ENCODE measurements at places on chromosomes 12 and 14.

GRCh38 chr14:36485773-36486172 is 34.3 kb downstream of the NKX2-1 start:
- DNase-seq = no peak

GRCh38 chr14:20988717-20989470 is 886 bp upstream of the METTL17 start:
- no peak for DNase-seq

- DNase-seq = peak; percentile 41
Observed at GRCh38 chr14:101705733-101706508, 55.6 kb upstream of the PPP2R5C start.

DNA sequence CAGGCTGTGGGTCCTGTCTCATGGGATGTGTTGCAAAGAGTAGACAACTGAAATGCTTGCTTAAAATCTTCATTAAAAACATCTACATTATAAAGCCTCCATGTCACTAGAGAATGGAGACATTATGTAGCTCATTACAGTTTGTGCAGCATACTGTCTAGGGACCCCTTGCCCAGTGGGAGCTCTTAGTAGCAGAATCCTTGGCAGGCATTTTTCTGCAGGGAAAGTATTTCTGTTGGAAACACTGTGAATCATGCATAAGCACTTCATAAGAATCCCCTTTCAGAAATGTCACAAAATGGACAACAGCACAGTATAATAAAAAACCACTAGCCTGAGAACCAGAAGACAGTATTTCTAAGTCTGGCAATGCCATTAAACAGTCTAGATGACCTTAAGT is 174.3 kb downstream of the MGAT4C start:
- no peak for DNase-seq

DNA sequence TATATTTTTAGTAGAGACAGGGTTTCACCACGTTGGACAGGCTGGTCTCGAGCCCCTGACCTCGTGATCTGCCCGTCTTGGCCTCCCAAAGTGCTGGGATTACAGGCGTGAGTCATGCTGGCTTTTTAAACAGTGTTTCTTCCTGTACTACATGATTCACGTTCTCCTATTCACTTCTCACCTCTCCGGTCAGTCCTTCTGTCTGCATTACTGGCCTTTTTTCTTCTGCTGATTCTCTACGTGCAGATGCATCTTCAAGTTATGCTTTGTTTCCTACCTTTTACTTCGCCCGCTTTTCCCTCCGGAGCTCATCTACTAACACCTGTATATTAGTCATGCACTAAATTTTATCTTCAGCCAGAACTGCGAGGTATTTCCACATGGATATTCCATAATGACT is 296.2 kb upstream of the FLRT2 start:
- DNase-seq = no peak

GRCh38 chr12:115013236-115013981 is 329.4 kb upstream of the TBX3 start:
- DNase-seq = no peak

GRCh38 chr14:83196236-83196635 is 1662.6 kb upstream of the SEL1L start:
- DNase-seq = no peak

- no peak for DNase-seq
Observed at GRCh38 chr14:21668377-21668776, 5.2 kb downstream of the OR4E1 start.

- DNase-seq = no peak
Observed at GRCh38 chr14:42550310-42550709, 943.6 kb downstream of the LRFN5 start.

DNA sequence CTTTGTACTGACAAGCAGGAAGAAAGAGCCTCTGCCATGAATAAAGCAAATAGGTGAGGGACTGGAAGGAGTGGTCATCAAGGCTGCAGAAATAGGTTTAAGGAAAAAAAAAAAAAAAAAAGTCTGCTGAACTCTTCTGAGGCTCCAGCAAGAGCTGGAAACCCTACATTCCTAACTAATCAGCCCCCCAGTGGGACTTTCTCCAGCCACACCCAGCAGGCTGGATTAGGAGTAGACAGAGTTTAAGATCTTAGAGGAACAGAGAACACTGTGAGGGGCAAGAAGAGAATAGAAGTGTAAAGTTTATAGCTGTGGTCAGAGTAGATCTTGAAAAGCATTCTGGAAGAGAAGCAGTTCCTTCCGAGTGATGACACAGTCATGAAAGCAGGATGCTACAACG is 66.4 kb downstream of the ATXN2 start:
- no peak for DNase-seq

GRCh38 chr14:24695265-24696241 is 61.6 kb upstream of the GZMB start:
- no peak for DNase-seq

GRCh38 chr12:14884458-14884878 is 1.2 kb downstream of the MGP start:
- peak; percentile 72 for DNase-seq

GRCh38 chr14:31781578-31781977 is 220.4 kb downstream of the NUBPL start:
- no peak for DNase-seq

- DNase-seq = no peak
Observed at GRCh38 chr12:57009949-57010626, 3.7 kb upstream of the ZBTB39 start.

GRCh38 chr14:24813089-24813815 is 179.3 kb upstream of the GZMB start:
- no peak for DNase-seq

GRCh38 chr12:118536306-118536906 is 160.1 kb downstream of the SUDS3 start:
- DNase-seq = no peak

DNA sequence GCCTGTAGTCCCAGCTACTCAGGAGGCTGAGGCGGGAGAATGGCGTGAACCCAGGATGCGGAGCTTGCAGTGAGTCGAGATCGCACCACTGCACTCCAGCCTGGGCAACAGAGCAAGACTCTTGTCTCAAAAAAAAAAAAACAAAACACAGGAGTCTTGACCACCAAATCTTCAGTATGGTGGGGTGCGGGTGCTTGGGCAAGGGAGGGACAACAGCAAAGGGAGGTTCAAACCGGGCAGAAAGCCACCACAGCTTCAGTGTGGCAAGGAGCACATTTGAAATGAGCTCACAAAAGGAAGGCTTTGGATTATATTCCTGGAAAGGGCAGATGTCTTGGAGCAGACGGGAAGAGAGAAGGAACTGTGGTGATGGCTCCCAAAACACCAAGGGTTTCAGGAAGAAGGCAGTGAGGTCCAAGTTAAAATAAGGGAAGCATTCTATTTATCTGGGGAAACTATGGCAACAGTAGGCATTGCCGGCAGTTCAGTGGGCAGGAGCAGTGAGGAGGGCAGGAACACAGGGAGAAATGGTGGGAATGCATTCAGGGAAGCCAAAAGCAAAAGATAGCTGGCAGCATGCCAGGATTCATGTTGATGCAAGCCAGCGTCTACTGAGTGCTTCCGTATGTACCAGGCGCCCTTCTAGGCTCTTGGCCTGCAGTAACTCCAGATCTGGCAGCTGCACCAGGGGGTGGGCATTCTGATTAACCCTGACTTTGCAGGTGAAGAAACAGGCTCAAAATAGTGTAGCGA is 51.0 kb upstream of the SRSF5 start:
- no peak for DNase-seq

- DNase-seq = no peak
Observed at GRCh38 chr12:49432616-49433015, 65.4 kb downstream of the SPATS2 start.

DNA sequence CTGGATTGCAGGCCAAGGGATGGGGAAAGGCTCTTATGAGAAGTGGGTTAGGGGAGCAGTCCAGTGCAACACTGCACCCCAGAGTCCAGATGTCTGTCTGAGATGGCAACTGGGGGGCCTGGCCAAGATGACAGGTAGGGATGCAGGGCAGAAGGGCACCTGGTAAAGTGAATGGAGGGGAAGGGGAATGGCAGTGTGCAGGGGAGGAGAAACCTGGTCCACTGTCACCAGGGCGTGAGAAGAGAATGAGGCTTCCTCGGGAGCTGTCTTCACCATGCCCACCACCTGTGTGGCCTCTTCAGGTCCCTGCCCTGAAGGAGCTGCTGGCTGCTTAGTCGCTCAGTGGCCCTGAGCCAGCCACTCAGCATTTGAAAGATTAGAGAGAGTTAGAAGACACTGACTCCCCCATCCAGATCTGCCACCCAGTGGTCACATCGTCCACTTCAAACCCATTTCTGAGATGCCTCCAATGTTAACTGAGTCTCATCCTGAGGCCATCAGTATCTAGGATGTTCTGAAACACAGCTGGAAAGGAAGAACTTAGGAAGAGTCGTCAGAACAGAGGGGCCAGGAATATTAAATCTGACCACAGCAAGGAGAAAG is 57.3 kb downstream of the PLEKHG3 start:
- DNase-seq = no peak

GRCh38 chr14:80764921-80765507 is 176.5 kb downstream of the CEP128 start:
- DNase-seq = no peak

GRCh38 chr12:50403001-50403440 is 2.3 kb downstream of the LARP4 start:
- no peak for DNase-seq

- no peak for DNase-seq
Observed at GRCh38 chr12:93749515-93749914, 72.3 kb downstream of the CRADD start.

DNA sequence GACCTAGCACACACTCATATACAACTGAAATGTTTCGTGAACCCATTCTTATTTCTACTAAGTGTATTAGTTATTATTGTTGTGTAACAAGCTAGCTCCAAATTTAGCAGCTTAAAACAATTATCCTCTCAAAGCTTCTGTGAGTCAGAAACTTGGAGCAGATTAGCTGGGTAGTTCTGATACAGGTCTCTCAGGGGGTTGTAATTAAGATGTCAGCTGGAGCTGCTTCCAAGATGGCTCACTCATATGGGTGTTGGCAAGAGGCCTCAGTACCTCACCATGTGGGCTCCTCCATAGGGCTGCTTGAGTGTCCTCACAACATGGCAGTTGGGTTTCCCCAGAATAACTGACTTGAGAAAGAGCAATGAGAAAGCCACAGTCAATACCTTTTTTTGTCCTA is 9.8 kb downstream of the GPR135 start:
- DNase-seq = no peak

- DNase-seq = no peak
Observed at GRCh38 chr12:1184402-1184801, 193.4 kb downstream of the ERC1 start.

GRCh38 chr14:42222924-42223471 is 616.3 kb downstream of the LRFN5 start:
- no peak for DNase-seq

Measured in activated CD4-positive, alpha-beta T cell treated with anti-CD3 and anti-CD28 coated beads, Interleukin-2, amount 50 U/mL, for 24 hours (primary cell).